ENCODE measurements at places on chromosomes 6 and 20.

DNA sequence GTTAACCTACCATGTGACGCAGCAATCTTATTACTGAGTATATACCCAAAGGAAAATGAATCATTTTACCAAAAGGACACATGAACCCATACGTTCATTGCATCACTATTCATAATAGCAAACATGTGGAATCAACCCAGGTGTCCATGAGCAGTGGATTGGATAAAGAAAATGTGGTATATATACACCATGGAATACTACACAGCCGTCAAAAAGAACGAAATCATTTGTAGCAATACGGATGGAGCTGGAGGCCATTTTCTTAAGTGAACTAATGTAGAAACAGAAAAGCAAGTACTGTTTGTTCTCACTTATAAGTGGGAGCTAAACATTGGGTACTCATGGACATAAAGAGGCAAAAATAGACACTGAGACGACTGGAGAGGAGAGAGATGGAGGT, 44.2 kb downstream of the TBPL1 start:
- DNase-seq = no peak

GRCh38 chr6:36848658-36849441, 9.6 kb upstream of the CPNE5 start:
- DNase-seq = no peak

GRCh38 chr20:49281059-49281912, 3.4 kb upstream of the ZNFX1 start:
- no peak for DNase-seq

- DNase-seq = no peak
These were observed 48.5 kb downstream of the MAP1LC3A start for GRCh38 chr20:34607066-34607465.

GRCh38 chr6:53487080-53487479, 57.8 kb downstream of the GCLC start:
- no peak for DNase-seq

- no peak for DNase-seq
These were observed 251.3 kb upstream of the PRND start for GRCh38 chr20:4470375-4470774.

DNA sequence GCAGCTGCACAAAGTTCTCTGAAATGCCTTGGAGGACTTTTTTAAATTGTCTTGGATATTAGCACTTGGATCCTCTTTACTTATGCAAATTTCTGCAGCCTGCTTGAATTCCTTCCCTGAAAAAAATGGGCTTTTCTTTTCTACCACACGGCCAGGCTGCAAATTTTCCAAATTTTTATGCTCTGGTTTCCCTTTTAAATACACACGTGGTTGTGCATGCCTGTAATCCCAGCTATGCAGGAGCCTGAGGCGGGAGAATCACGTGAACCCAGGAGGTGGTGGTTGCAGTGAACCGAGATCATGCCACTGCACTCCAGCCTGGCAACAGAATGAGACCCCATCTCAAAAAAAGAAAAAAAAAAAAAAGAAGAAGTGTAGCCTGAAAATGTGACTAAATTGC, 76.1 kb upstream of the PRND start:
- no peak for DNase-seq

GRCh38 chr6:112432853-112433252, 85.7 kb downstream of the RFPL4B start:
- DNase-seq = no peak

- no peak for DNase-seq
These were observed 60.4 kb downstream of the RNF144B start for GRCh38 chr6:18447552-18447951.

GRCh38 chr6:93366506-93366905, 52.9 kb downstream of the EPHA7 start:
- DNase-seq = no peak

GRCh38 chr20:2217857-2218539, 77.8 kb upstream of the TGM3 start:
- no peak for DNase-seq

DNA sequence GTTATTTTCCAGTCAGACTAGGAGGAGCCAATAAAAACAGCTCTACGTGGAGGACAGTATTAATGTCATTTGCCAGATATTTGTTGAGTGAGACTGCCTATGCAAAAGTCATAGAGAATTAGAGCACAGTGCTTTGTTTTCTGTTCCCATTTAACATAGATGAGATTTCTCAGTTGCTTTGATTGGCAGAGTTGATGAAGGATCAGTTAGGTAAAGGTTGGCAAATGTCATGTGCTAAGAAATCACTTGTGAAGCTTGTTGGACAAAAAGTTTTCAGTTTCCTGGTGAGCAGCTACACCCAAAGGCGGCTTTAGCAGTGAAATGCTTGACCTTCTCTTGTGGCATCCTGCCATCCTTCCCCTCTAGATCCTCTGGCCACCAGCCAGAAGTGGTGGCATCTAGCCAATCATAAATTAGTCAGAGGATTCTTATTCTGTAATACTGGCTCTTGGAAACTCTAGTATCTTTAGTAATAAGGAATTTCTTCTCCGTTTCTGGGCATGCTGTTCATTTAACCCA, 37.0 kb downstream of the BCKDHB start:
- no peak for DNase-seq

DNA sequence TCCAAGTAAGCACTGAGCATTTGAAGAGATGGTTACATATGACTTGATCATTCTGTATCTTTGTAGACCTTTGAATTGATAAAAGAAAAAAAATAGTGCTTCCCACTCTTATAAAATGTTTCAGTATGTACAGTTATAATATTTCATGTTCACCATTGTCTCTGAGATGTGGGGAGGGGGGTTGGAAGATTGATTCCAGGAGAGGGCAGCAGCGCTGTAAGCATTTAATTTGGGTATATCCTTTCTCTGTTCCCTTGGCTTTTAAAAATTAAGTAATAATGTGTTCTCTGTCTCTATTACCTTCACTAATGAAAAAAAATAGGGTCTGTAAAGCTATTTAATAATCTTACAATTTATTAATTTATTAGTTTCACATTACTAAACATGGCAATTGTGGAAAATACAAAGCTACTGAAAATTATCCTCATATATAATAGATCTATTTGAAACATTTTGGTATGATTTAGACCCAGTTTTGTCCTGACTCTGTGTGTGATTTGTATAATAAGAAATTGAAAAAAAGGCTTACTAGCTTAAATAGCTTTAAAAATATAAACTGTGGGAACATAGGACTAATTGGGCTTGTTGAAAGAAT, 341.2 kb downstream of the CDKAL1 start:
- no peak for DNase-seq

DNA sequence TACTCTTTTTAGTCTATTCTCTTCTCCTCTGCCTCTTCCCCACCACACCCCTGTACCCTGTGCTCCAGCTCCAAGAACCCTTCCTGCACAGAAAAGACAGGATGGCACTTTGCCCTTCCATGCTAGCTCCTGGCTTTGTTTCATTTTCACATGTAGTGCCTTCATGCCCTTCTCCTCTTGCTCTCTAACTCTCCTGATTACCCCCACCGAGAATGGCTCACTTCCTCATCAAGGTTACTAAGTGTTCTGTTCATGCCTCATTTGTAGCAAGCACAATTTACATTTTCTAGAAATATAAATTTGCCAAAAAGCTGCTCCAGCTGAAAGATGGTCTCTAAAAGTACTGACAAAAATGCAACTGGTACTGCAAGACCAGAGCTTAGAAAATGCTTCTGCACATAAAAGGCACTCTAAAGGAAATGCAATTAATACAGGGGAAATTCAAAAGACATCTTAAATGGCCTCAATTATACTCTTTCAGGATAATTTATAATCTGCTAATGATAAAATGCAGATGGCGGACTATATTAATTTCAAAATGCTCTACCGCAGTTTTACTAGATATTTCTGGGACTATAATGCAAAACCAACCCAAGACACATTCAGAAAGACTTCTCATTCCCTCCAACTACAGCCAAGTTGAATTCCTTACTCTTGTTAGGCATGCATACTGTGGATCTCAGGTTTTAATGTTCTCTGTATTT, 570.2 kb downstream of the PRKN start:
- DNase-seq = no peak

- no peak for DNase-seq
These were observed 246.8 kb downstream of the QKI start for GRCh38 chr6:163661272-163661671.

- no peak for DNase-seq
These were observed 82.9 kb upstream of the TSHZ2 start for GRCh38 chr20:52889225-52889624.

- no peak for DNase-seq
These were observed 323.1 kb downstream of the HDGFL1 start for GRCh38 chr6:22892452-22892851.

DNA sequence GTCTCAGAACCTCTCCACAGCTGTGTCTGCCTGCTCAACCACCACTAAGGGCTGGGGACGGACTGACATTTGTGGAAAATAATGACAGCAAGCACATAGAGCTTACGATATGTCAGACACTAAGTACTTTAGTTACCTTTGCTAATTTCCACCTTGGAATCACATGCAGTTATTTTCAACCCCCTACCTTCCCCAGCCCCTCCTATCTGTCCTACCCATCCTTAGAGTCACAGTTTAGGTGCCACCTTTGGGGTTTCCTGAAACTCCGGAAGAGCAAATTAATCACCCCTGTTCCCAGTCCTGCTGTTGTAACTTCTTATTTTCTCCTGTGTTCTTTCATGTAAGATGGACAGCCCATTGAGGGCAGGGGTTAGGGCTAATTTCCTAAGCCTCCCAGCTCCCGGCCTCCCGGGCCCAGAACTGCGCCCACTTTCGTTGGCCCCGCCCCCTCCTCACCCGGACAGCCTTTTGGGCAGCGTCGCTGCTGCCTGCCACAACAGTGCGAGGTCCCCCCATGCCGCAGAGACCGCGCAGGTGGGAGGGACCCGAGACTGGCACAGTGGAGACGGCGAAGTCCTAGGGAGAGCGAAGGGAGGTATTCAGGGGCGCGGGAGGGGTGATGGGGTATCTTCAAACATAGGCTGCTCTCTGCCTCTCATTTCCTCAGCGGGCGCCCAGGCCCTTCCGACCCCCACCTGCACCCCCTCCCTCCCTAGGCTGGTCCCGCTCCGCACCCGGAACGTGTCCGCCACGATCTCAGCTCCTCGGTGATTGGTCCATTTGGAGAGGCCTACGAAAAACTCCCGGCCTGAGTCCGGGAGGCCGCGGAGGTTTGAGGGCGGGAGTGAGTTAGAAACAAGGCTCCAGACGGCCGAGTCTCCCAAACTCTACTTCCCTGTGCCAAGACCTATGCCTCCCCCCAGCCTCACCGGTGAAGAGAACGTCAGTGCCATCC, 1.1 kb downstream of the DDAH2 start:
- no peak for DNase-seq

GRCh38 chr20:36700438-36700837, 45.5 kb downstream of the NDRG3 start:
- DNase-seq = no peak

DNA sequence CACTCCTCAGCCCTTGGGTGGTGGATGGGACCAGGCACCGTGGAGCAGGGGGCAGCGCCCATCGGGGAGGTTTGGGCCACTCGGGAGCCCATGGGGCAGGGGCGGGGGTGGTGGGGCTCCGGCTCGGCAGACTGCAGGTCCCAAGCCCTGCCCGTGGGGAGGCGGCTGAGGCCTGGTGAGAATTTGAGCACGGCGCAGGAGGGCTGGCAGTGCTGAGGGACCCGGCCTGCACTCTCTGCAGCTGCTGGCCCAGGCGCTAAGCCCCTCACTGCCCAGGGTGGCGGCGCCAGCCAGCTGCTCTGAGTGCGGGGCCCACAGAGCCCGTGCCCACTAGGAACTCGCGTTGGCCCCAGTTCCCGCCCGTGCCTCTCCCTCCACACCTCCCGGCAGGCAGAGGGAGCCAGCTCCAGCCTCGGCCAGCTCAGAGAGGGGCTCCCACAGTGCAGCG, 182.1 kb upstream of the OPRM1 start:
- no peak for DNase-seq

- no peak for DNase-seq
These were observed 59.2 kb upstream of the SLC22A23 start for GRCh38 chr6:3516092-3516491.

DNA sequence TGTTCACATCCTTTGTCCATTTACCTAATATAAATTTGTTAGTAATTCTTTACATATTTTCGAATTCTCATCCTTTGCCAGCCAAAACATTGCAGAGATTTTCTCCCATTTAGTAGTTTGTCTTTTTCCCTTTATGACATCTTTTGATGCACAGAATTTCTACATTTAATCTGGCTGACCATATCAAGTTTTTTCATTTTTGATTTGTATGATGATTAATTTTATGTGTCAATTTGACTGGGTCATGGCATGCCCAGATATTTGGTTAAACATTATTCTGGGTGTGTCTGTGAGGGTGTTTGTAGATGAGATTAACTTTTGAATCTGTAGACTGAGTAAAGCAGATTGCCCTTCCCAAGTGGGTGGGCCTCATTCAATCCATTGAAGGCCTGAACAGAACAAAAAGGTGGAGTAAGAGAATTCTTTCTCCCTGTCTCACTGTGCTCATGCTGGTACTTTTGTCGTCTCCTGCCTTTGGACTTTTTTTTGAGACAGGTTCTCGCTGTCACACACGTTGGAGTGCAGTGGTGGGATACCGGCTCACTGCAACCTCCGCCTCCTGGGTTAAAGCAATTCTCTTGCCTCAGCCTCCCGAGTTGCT, 72.1 kb upstream of the EPB41L1 start:
- no peak for DNase-seq

DNA sequence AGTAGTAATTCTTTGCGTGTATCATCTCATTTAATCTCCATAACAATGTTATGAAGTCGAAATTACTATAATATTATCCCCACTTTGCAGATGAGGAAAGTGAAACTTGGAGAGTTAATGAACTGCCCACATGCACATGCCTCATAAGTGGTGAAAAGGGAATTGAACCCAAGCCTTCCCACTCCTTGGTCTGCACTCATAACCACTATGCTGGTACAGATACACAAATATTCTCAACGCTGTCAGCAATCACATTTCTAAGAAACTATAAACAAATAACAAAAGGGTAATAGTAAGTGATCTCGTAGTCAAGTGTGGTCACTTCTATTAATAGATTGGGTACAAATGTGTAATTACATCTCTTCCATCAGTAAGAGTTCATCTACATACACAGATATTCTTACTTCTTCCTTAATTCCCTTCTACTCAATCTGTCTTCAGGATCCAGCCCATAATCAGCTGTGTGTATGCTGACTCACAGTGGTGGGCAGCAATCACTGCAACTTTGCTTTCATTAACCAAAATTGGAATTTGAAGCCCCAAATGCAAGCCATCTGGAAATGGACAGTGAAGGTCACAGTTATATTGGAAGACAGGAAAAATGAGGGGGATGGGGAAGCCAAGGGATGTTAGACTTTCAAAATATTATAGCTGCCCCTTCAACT, 6.6 kb downstream of the PRSS35 start:
- DNase-seq = no peak

- DNase-seq = no peak
These were observed 22.0 kb upstream of the FRMD1 start for GRCh38 chr6:168100803-168101589.

DNA sequence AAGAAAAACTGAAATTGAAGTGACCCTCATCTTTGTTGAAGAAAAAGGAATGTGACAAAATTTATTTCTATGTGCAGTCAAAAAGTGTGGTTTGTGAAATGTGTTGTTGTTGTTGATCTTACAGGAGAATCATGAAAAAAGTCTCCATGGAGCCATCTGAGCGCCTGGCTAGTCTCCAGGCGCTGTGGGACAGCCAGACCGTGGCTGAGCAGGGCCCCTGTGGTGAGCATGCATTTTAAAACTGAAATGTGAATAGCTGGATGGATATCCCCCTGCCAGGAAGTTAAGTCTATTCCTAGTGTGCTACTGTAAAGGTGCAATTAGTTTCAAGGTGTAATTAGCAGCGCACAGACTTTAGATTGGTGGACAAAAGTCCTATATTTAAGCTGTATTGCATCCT, 170.6 kb downstream of the CARMIL1 start:
- DNase-seq = no peak

All from stimulated activated CD8-positive, alpha-beta memory T cell treated with anti-CD3 and anti-CD28 coated beads, Interleukin-15, amount 100 ng/mL, for 4 hours (primary cell).